G401 (cell line): ENCODE measurements at places on chromosomes 7 and 10.

DNA sequence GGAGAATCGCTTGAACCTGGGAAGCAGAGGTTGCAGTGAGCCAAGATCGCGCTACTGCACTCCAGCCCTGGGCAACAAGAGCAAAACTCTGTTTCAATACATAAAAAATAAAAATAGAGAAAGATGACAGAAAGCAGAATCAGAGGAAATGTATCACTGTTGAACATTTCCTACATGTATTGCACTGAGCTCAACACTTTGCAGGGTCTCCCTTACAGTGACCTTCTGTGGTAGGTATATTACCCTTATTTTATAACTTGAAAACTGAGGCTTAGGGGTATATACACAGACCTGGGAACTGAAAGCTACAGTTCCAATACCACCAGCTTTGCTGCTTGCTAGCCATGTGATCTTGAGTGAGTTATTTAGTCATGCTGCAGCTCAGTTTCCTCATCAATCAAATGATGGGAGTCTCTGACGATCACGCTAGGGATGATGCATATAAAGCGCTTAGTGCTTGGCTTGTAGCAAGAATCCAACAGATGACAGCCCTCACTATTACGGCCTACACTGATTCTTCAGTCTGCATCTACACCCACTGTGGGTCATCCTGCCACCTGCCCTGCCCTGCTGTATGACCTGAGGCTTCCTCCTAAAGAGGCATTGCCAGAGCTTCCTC lies 99.0 kb downstream of the PDE1C start:
- DNase-seq: no peak

GRCh38 chr7:55343860-55344606 lies 21.1 kb upstream of the LANCL2 start:
- DNase-seq: no peak

- no peak for DNase-seq
Observed at GRCh38 chr10:80535671-80536360, 1.9 kb upstream of the SH2D4B start.

GRCh38 chr7:23593706-23594105 lies 3.5 kb upstream of the CCDC126 start:
- DNase-seq: no peak

DNA sequence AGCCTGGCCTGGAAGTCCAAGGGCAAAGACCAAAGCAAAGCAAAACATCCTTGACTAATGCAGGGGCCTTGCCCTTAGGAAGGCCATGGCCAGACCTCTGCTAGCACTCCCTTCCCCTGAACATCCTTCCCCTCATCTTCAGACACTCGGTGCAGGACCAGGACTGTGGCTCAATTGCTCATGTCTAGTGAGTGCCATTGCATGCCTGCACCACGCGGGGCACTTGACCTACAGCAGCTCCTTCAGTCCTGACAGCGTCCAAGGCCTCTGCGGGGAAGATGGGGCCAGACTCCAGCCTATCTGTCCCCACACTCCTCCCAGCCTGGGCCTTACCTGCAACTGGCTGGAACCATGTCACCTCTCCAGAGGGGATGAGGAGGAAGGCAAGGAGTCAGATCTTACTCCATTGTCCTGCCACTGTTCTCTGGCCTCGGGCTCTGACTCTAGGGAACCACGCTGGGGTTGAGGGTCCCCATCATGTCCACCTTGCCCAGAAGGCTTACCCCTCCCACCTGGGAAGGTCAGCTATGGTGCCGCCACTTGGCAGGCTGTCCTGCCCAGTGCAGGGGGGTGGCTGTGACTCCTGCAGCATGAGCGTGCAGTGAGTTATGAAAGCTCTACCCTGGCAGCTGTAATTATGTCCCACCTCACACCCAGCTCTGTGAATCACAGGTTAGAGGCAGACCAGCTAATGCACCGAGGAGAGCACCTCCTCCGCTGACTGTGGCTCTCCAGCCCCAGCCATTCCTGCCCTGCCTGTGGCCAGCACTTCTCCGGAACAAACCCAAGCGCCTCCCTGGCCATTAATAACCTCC lies 16.1 kb downstream of the DRGX start:
- no peak for DNase-seq

GRCh38 chr7:138979226-138979979 lies 1.8 kb downstream of the KIAA1549 start:
- no peak for DNase-seq

DNA sequence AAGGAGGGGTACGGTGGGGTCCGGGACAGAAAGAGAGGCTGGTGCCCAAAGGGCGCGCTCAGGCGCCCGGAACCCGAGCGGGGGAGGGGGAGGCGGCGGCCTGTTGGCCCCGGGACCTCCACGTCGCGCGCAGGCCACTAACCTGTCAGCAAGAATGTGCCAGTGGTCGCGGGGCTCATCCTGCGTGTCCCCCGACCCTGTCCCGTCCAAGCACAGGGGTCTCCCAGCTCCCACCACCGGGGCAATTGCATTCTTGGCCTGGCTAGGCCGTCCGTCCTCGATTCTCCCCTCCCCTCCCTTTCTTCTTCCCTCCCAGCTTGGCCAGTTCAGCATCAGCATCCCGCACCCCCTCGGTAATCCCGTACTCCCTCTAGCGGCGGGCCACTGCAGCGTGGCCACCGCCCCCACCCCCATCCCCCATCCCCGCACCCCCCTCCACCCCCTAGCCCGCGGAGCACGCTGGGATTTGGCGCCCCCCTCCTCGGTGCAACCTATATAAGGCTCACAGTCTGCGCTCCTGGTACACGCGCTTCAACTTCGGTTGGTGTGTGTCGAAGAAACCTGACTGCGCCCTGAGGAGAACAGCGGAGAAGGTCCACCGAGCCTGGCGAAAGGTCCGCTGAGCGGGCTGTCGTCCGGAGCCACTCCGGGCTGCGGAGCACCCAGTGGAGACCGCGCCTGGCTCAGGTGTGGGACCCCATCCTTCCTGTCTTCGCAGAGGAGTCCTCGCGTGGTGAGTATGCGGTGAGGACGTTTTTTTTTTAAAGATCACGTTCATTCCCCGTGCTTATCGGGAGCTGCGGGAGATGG lies at the start of gene SGCE:
Gene SGCE (minus strand): TSS at position 286 of the 810 bp plus-strand sequence. CDS start 35 bp downstream, at position 251.
- peak; percentile 84 for DNase-seq
